MM.1S (cell line): ENCODE measurements at places on chromosomes 16 and 17.
A peak's percentile ranks its signal among the peaks of the same experiment; 100 is the strongest.

GRCh38 chr17:67491009-67491680, 114.1 kb downstream of the PITPNC1 start:
- DNase-seq = no peak

GRCh38 chr16:82655072-82655714, 28.4 kb downstream of the CDH13 start:
- no peak for DNase-seq

DNA sequence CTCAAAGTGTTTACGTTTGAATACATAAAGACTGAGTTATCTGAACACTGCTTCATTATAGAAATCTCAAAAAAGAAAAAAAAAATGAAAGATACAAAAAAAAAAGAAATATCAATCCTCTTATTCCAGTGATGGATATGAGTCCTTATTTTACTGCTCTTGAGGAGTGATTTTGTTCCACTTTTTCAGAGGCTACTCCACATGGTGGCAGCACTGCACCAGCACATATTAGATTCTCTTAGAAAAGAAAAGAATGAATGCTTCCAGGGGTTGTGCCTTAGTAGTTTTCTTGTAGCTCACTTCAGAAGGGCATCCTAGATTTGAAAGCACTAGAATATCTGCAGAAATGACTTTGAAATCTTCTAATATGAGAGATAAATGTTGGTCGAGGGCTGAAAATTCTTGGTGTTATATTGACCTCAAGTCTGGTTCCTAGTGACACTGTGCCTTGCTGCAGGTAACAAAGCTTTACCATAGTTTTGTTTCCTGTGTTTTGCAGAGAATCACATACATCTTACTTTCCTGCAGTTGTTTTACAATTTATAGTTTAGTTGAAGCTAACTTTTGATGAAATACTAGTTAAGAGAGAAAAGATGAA, 25.9 kb downstream of the AP2B1 start:
- peak; percentile 54 for DNase-seq

DNA sequence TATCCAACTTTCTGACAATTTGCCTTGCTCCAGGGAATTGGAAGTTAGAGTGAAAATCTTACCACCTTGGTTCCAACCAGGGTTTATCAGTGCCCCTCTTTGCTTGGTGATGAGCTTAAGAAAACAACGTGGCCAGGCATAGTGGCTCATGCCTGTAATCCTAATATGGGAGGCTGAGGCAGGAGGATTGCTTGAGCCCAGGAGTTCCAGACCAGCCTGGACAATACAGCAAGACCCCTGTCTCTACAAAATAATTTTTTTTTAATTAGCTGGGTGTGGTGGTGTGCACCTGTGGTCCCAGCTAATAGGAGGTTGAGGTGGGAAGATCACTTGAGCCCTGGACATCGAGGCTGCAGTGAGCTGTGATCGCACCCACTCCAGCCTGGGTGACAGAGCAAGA, 21.4 kb downstream of the SLC7A6 start:
- DNase-seq = no peak

DNA sequence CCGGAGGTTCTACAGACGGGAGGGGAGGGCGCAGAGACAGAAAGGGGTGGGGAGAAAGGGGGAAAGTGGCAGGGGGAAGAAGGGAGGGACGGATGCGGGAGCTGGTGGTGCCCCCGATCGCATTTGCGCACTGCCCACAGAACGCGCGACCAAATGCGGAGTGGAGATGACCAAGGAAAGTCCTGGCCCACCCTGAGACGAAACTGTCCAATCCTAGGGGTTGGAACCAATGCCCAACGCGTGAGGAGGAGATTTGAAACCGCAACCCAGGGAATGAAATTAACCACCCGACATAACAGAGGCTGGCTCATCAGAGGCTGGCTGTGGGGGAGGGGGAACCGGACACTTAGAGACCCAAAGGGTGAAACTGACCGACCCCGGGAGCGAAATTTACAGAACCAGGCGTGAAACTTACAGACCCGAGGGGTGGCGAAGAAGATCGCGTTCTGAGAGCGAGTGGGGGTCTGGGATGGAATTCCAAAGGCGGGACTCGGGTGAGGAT, 1.4 kb downstream of the HES7 start:
- no peak for DNase-seq

DNA sequence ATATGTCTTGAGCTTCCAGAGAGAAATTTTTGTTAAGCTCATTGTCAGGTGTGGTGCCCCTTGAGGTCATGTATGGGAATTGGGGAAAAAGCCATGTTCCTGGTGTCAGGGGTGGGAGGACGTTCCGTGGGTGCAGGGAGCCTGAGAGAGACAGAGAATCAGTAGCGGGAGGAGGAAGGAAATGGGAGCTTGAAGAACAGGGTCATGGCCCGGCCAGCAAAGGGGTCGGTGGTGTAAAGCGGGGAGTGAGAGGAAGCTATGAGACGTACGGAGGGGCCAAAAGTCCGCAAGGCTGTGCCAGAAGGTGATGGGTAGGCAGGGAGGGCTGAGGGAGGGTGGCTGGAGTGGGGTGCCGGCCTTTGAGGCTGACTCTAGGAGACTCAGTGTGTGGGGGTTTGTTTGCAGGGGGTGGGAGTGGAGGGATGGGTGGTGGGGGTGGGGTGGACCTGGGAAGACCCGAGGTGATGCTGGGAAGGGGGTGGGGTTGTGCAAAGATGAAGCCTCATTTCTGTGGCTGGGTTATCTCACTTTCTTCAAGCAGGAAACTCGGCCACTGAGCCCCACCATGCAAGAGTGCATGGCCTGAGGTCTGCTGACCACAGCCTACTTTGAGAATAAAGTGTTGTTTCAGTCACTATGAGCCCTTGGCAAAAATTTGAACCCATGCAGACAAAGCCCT, 63.6 kb downstream of the PLCG2 start:
- no peak for DNase-seq

GRCh38 chr17:31130286-31131224, 35.8 kb downstream of the NF1 start:
- DNase-seq = no peak

DNA sequence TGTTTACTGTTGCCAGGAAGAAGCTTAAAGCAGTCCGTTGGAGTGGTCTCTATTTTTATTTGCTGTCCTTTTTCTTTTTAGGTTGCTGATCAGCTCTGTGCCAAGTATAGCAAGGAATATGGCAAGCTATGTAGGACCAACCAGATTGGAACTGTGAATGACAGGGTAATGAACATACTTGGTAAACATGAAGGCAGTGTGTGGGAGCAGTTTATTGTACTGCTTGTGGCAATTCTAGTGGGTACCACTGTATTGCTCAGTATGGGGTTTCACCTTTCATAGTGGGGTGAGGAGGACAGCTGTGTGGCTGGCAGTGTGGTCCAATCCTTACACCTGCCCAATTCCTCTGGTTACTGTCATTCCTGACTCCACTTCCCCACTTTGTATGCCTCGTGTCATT, 25.3 kb downstream of the IST1 start:
- no peak for DNase-seq

DNA sequence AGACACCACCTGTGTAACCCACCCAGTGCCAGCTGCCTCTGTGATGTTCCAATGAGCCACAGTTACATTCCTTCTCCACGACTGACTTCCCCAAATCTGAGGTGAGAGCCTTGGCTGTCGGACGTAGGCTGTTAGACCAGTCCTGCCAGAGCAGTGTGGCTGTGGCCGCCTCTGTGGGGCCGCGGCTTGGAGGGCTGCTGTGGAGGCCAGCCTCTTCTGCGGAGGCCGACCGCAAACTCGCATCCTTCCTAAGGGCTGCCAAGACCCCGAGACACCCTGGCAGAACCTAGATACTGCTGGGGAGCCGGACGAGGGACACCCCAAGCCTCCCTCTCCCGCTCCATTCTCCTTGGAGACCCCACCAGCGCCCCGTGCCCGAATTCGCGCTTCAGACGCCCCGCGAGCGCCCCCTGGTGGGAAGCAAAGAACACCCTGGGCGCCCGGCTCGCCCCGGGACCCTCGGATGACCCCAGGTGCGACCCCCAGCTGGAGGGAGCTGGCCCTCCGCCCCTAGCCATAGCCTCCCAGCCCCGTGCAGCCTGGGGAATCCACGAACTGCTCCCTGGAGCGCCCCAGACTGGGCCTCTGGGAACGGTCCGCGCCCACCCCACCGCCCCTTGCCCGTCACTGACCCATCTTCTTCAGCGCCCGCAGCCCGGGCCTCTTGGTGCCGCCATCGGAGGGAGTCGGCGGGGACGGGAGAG, 547 bp downstream of the PLCD3 start:
- DNase-seq = peak; percentile 24

- DNase-seq = no peak
These were observed 22.2 kb upstream of the C17orf113 start for GRCh38 chr17:42072323-42073187.
